Activated B cell treated with CpG ODN at 0.5 μM for 24 hours (primary cell): ENCODE measurements at places on chromosomes 16 and 17. TPM values are rescaled to one million over a fixed set of nuclear protein-coding genes. Genes with fewer than 3 reads are reported as not detected.

DNA sequence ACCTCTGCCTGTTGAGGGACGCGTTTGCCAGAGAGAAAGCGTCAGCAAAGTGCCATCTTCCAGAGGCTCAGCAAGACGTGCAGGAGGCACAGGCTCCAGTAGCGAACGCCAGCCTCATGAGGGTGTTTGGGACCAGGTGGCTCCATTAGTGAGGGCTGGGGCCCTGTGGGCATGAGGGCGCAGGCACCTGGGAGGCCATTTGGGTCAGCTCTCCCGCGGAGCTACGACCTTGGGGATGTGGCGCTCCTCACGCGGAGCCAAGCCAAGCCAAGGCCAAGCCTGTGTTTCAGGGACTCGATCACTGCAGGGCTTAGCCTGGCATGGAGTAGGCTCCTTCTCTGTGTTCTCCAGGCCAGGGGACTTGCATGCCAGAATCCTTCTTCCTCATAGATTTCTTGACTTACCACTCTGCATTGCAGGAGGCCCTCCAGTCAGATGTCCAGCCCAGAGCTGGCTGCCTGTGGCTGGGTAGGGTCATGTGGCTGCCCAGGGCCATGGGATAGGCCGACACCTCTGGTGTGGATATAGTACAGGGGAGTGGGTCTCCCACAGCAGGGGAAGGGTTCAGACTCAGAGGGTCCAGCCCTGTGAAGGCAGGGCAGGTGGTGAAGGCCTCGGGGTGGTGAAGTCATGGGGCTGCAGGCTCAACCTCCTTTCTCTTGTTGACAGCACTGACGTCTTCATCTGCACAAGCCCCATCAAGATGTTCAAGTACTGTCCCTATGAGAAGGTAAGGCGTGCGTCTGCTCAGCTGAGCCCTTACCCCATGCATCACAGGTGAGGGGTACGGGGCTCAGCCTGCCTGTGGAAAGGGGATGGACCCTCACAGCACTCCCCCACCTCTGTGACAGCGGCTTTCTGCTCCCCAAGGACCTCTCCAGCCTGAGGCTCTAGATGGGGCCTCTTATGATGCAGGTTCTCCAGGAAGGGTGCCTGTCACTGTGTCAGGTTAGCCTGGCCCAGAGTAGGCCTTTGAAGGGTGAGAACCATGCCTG is 19.6 kb downstream of the NT5M start:
- DNase-seq, result no peak

DNA sequence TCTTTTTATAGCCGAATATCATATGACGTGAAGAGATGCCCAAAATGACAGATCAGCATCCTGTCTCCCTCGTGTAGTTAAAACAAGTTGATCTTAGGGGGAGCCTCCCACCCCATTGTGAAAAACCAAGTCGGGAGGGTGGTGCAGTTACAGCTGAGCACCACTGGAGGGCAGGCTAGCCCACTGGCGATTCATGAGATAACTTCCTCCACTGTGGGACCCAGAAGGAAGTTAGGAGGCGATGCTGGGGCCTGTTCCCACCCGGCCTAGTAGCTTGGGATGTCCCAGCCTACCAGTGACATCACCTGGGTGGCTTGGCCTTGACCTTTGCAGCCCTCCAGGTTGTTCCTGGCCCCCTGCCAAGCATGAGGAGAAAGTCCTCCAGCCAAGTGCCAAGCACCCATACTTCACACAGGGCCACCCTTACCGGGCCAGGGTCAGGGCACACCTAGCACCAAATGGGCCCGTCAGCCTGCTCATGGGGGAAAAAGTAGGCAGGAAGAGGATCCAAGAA is 8.1 kb upstream of the CPNE2 start:
- DNase-seq, result peak; percentile 50

DNA sequence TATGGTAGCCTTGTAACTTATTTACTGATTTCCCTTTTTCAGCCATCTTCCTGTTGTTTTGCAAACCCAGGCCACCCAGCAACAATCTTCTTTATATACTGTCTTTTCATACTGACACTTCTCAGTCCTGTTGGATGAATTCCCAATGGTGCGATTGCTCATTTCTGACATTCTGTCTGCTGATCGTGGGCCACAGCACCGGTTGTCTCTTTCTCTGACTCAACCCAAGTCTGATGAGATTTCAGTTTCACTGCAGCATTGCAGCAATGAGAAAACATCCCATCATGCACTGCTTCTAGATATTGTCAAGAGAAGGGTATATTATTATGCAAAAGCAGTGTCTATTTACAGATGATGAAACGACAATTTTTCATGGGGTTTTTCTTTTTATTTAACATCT is 349.2 kb upstream of the HSBP1 start:
- no peak for DNase-seq

The FBXW10 gene
- total RNA-seq, result 0.07 TPM in 1 of 2 replicates, not detected in the other

DNA sequence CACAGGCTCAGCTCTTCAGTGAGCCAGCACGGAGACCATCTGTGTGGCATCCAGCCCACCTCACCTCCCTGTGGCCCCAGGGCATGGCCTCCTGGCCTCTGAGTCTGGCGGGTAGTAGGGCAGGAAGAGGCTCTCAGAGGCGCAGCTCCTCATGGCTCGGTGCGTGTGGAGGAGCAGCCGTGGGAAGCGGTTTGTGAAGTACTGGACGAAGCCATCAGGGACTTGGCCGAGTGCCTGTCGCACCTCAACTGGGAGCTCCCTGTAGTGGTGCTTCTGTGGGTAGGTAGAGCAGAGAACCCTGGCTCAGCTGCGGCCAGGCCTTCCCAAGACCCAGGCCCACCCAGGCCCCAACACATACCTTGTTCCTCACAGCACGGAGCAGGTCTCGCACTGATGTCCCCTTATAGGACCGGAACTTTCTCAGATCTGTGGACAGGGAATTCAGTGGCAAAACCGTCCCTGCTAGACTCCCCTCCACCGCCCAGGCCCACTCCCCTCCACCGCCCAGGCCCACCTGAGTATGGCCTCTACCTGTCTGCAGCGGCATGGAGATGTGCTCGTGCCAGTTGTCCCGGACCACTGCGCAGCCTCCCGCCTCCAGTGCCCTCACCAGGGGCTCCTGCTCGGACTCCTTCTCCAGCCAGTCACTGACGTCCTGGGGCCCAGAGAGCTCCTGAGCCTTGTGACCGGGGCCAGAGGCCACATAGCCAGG is 12.2 kb downstream of the PLK1 start:
- no peak for DNase-seq

The C16orf46 gene
- 0.61 and 0.75 TPM in 2 replicates for total RNA-seq
